ENCODE measurements at places on chromosomes 2 and 18.

DNA sequence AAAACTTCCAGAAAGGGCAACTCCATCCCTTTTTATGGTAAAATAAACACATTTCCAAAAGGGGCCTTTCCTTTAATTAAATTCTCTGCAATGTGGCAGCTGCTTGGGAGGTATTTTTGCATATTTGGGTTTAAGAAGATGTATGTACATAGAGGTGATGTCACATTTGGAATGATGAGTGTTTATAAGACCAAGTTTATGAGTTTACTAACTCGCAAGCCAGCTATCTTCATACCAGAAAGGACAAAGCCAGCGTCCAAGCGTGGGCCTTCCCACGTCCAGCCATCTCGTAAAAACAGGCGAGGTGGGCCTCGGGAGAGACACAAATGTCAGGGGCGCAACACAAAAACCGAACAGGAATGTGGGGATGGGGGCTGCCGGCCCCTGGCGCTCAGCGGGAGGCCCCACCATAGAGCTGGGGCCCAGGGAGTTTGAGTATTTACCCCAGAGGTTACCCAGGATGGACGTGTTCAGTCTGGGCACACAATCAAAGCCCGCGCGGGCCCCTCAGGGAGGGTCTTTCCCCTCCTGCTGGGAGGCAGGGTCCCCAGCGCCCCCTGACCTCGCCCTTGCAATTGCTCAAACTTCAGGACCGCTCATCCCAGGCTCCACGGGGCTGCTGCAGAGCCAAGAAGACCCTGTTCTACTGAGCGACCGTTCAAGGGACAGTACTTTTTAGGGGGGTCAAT, 137.3 kb downstream of the TWIST2 start:
- DNase-seq, result no peak

- no peak for DNase-seq
These were observed 42.1 kb downstream of the HDLBP start for GRCh38 chr2:241273210-241274020.

- DNase-seq, result no peak
These were observed 57.7 kb downstream of the ROCK2 start for GRCh38 chr2:11286749-11287148.

GRCh38 chr2:19312949-19313348, 45.5 kb downstream of the OSR1 start:
- peak; percentile 21 for DNase-seq

- no peak for DNase-seq
These were observed 529.7 kb downstream of the FBXO15 start for GRCh38 chr18:73617981-73618380.

GRCh38 chr2:56770490-56770889, 586.7 kb downstream of the CCDC85A start:
- DNase-seq, result no peak

DNA sequence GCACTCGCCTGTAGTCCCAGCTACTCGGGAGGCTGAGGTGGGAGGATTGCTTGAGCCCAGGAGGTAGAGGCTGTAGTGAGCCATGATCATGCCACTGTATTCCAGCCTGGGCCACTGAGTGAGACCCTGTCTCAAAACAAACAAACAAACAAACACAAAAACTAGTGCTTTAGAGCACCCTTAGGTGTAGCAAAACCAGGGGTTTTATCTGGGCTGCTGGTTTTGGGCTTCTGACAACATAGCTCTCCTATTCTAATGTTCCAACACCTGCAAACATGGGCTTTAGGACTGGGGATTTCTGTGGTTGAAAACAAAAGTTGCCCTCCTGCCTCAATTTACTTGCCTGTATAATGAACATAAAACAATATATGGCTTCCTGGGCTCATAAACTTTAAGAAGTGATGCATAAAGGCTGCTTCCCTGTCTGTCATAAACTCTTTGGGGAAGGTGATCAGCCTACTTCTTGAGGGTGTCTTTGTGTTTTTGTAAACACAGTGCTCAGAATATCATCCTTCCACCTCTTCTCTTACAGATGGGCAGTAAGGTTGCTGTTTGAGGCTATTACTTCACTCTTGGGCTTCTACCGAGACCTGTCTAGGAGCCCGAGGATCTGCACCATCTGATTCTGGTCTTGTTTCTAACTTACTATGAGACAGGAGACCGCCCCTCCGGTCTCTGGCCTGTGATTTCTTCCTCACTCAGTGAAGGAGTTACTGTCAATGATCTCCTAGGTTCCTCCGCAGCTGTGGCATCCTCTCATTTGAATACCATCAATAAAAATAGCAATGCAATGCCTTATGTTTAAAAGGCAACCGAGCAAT, 246.5 kb downstream of the MYCN start:
- no peak for DNase-seq

- DNase-seq, result no peak
These were observed 79.5 kb downstream of the TMEM163 start for GRCh38 chr2:134639265-134639664.

- no peak for DNase-seq
These were observed 108.2 kb downstream of the GAREM1 start for GRCh38 chr18:32362484-32362883.

DNA sequence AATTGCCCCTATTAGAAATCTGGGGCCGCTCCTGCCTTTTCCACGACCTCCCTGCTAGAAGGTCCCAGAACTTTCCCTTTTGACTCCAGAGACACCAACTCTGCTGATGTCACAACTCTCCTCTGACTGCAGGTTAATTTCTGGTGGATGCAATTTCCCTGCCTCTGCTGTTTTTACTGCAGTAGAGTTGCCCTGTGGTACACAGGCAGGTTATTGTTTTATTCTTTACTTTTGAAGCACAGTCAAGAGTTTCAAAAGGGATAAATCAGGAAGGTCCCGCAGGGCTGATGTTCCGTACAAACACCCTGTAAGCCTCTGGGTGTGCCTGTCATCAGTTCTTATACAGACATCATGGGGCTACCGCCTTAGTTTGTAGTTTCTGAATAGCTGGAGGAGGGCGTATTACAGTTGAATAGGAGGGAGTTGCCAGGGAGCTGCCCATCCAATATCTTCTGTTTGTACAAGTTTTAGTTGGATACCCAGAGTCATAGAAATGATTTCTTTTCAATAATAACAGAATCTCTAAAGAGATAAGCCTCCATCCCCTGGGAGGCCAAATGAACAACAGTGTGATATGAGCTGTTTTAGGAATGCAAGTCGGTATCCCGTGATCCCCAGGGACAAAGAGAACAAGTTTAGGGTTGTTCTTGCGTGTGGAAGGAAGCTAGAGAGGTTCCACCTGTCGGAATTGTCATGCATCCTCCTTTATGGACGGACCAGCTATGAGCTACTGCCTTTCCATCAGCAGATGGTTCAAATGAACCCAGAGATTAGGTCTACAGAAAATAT, 108.4 kb upstream of the COPS8 start:
- DNase-seq, result no peak

- DNase-seq, result no peak
These were observed 125.1 kb upstream of the EPAS1 start for GRCh38 chr2:46171996-46172546.

DNA sequence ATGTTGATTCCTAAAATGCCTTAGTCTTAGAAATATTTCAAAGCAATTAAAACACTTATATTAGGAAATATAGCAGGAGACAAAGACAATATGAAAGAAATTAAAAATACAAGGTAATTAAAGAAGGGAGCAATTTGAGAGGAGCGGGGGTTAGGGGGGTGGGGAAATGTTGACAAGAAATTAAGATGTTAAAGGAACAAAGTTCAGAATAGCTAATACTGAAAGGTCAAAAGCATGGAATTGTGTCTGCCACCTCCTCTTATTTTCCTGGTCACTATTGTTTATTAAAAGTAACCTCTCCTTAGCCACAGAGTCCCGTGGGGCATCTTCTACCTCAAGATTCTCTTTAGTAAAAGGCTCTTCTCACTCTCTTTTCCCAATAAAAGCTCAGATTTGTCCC, 244.1 kb downstream of the MREG start:
- no peak for DNase-seq

DNA sequence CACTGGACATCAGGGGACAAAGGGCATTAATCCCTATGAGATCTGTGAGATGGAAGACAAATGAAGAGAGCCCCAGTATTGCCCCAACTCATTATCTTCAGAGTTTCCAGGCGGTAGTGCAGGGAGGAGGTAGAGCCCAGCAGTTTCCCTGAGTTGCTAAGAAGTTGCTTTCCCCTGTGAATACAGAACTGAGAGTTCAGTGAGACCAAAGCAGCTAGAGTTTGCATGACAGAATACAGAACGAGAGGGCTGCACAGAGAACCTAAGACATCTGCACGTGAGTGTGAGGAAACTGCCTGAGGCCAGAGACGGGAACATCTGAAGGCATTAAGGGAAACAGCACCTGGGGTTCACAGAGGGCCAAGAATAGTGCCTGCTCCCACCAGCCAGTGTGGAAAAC, 18.1 kb upstream of the PGAP1 start:
- DNase-seq, result no peak

GRCh38 chr18:47901624-47902362, 28.7 kb downstream of the SMAD2 start:
- DNase-seq, result no peak

- DNase-seq, result no peak
These were observed 188.3 kb downstream of the TWIST2 start for GRCh38 chr2:239035997-239036731.

GRCh38 chr2:23614701-23615100, 229.7 kb downstream of the KLHL29 start:
- no peak for DNase-seq

GRCh38 chr2:102718387-102719316, 43.2 kb upstream of the TMEM182 start:
- DNase-seq, result no peak

- peak; percentile 33 for DNase-seq
These were observed 21.0 kb downstream of the INPP4A start for GRCh38 chr2:98465456-98466226.

- DNase-seq, result no peak
These were observed 269.5 kb downstream of the NEDD4L start for GRCh38 chr18:58313491-58314032.

DNA sequence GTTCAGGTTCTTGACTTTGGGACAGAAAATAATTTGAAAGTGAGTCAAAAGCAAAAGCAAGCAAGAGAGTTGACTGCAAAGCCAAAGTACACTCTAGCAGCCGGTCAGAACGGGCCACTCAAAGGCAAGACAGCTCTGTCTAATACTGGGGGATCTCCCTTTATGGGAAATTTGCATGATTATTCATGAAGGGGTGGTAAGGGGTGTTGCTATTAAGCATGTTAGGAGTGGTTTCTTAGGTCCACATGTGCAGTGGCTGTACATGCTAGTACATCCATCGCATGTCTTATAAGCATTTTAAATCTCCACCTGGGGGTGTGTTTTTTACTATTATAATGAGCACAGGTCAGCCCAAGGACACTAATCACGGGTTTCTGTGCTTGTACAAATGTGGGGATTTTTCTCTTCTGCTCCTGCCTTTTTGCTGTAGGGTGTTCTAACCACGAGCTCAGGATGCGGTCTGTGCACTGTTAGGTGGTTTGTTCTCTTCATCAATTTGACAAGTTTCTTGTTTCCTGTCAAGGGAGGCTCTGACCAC, 60.2 kb upstream of the SPP2 start:
- no peak for DNase-seq

- no peak for DNase-seq
These were observed 35.9 kb upstream of the MGAT5 start for GRCh38 chr2:134217924-134218323.

- no peak for DNase-seq
These were observed 3.2 kb downstream of the STRN start for GRCh38 chr2:36963106-36963505.

DNA sequence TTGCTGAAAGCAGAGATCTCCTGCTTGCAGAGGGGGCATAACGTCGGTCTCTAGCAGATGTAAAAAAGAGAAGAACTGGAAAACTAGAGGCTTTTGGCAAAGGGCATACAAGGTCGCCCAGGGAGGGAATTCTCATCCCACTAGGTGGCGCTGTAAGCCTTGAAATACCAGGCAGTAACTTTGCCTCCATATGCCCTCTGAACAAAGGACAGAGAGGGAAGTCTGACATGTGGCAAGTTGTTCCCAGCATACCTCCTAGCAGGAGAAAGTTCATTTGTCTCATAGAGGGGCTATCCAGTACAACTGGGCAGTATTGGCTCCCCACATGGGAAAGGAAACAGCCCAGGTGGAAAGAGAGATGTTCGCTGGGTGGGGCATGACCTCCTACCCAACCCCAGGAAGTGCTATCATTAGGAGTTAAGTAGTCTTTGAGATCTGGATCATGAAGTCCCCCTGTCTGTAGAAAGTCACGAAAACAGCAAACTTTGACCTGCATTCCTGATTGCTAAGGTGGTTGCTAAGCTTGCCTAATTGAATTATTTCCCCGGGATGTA, 39.9 kb downstream of the STK17B start:
- DNase-seq, result peak; percentile 62

- DNase-seq, result no peak
These were observed 267.4 kb upstream of the NT5C1B start for GRCh38 chr2:18856765-18857164.

DNA sequence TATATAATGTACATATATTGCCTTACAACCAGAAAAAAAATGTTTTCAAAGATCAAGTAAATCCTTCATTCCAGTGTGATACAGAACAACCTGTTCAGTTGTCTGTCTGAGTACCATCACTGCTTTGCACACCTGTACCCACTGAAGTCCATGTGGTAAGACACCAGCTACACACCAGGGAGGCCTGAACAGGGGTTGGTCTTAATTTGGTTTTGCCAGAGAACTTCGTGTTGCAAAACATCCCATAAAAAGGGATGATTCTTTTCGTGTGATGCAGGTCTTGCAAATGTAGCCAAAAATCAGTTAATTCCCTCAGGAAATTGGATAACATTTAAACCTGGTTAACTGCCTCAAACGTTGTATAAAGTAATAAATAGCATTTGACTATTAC, 73.7 kb upstream of the SLC1A4 start:
- no peak for DNase-seq

- DNase-seq, result no peak
These were observed 55.8 kb downstream of the SLC8A1 start for GRCh38 chr2:40396124-40396523.

DNA sequence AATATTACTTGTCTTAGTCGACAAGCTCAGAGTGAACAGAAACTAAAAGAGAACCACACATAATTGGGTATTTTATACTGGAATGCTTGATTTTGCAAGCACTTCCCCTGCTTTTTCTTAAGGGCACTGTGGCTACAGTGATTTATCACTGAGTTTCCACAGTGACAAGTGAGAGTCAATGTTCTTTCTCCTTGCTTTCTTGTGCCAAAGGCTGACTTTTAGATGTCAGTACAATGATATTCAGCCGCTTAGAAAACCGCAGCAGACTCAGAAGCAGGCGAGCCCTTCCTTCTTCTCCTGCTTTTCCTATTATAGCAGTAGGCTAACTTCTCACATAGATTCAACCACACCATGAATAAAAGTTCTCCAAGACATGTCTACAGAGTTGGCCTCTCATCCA, 1603.6 kb upstream of the NXPH2 start:
- DNase-seq, result no peak

DNA sequence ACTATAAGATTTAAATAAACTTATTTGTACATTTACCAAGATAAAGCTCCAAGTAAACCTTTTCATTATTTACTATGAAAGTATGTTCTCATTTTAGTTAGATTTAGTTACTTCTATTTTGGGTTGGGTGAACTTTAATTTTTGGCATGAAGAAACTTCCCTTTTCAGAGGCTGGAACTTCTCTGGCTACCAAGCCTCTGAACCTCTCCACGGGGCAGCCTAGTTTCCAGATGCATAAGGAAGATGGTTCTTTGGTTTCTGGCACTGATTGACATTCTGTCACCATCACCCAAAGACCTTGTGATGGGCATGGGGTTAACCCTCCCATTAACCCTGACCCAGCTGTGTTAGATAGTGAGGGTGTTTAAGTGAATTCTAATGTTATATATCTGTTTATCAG, 17.1 kb downstream of the PSD4 start:
- DNase-seq, result no peak

GRCh38 chr2:28506112-28506910, 10.5 kb downstream of the PLB1 start:
- DNase-seq, result no peak
